ENCODE measurements at places on chromosomes 12 and 14.

DNA sequence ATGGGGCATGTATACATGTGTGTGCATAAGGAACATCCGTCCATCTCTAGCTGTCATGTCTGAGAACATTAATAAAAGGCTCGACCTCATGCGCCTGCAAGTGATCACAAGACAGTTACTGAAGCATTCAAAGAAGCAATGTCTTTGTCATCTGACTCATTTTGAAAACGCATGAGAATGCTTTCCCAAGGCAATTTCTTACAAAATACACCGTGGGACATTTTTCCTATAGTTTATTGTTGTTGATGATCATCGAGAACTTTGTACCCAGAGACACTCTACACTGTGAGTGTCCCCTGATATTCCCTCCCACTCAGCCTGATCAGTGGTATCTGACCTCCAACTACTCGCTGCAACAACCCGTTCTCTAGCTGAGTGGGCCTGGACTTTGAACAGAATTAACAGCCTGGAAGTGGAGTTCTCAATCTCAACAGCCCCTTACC is 68.1 kb downstream of the ETV6 start:
- no peak for DNase-seq

GRCh38 chr14:76583174-76583573 is 178.1 kb upstream of the VASH1 start:
- no peak for DNase-seq

DNA sequence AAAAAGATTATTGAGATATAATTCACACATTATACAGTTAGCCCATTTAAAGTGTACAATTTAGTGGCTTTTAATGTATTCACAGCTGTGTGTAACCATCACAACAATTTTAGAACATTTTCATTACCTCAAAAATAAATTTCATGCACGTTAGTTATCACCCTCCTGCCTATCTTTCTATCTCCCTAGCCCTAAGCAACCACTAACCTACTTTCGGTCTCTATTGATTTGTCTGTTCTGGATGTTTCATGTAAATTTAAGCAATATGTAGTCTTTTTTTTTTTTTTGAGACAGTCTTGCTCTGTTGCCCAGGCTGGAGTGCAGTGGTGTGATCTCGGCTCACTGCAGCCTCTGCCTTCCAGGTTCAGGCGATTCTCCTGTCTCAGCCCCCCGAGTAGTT is 439.4 kb downstream of the PCNX1 start:
- DNase-seq, result no peak

DNA sequence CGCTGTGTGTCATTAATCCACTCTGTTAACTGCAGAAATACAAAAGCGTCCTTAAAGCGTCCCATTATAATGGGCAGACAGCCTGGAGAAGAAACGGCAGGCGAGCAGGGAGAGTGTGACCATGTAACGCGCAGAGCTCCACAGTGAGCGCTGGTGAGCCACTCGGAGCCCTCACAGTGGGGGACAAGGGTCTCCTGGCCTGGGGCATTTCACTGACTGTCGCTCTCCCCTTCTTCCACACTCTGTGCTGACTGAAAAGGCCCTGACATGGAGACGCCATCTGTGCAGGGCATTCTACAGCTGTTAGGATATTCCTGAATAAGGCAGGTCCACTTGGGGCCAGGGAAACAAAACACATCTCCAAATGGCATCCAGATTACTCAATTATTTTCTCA is 24.2 kb downstream of the CCDC92 start:
- DNase-seq, result no peak

DNA sequence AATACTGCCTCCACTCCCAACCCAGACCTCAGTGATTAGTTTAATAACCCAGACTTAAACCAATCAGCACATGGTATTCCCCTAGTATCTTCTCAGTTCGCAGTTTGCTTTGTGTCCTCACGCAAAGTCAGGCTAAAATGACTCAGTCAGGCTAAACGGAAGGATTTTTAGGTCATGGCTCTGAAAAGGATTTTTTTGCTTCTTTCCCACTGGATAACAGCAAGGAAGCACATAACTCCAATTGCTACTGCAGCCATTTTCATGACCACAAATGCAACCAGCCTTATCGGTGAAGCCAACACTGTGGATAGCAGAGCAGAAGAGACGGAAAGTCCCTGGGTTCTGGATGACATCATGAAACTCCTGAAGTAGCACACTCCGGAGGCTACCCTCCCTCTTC is 67.7 kb downstream of the ZC3H14 start:
- no peak for DNase-seq

DNA sequence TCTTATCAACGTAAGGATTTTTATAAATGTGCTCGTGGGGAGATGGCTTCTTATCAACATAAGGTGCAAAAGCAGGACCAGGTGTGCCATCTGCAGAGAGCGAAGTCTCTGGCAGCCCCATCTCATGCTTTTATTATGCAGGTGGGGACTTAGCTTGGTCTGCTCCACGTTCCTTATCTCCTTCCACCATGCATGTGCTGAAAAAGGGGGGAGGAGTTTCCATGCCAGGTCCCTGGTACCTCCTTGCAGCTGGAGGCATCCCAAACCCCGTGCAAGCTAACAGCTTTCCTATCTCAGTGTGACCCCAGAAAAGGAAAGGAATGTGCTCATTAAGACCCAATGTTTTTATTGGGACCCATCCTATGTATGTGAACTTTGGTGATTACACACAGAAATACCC is 608.5 kb downstream of the TMEM121 start:
- DNase-seq, result no peak

DNA sequence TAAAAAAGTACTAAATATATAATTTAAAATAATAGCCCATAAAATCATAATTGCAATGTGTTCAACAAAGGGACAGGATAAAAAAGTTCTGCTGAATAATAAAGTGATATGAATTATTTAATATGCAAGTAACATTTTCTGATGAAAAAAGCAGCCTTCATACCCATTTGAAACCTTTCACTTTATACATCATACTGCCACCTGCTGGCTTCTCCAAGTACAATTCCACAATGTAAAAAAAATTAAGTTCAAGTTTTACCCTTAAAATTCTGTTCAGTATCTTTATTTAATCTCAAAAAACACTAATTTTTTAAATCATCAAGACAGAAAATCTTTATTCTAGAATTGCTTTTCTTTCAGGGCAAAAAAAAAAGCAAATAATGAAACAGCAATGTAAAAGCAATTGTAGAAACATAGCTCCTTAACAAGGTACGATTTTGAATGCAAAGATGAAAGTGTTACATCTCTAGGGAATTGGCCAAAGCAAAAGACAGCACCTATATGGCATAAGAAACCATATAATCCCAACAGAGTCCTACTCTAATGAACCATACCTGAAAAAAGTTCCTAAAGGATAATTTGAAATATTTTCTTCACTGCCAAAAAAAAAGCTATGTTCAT is 15.0 kb downstream of the MDM1 start:
- no peak for DNase-seq

DNA sequence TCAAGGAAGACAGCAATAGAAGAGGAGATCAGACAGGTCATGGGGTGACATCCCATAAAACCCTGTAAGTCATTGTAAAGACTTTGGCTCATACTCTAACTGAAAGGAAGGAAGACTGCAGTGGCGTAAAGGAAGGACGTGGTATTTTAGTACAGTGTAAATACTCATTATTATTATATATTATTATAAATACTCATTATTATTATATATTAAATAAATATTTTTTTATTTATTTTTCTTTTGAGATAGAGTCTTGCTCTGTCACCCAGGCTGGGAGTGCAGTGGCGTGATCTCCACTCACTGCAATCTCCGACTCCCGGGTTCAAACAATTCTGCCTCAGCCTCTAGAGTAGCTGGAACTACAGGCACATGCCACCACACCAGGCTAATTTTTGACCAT is 15.1 kb upstream of the LRP10 start:
- DNase-seq, result no peak

DNA sequence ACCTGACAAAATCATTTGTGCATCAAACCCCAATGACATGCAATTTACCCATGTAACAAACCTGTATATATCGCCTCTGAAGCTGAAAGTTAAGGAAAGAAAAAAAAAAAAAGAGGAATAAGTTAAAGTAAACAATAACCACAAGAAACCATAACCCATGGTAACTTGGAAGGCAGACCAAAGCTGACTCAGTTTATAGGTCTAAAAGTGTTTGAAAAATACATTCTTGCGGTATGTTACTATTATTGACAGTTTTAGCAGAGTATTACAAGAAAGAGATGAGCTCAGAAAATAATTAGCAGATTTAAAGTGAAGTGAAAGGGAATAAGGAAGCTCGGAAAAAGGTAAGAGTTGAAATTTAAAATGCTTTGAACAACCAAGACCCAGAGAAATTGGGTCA is 34.4 kb upstream of the MGAT4C start:
- no peak for DNase-seq

DNA sequence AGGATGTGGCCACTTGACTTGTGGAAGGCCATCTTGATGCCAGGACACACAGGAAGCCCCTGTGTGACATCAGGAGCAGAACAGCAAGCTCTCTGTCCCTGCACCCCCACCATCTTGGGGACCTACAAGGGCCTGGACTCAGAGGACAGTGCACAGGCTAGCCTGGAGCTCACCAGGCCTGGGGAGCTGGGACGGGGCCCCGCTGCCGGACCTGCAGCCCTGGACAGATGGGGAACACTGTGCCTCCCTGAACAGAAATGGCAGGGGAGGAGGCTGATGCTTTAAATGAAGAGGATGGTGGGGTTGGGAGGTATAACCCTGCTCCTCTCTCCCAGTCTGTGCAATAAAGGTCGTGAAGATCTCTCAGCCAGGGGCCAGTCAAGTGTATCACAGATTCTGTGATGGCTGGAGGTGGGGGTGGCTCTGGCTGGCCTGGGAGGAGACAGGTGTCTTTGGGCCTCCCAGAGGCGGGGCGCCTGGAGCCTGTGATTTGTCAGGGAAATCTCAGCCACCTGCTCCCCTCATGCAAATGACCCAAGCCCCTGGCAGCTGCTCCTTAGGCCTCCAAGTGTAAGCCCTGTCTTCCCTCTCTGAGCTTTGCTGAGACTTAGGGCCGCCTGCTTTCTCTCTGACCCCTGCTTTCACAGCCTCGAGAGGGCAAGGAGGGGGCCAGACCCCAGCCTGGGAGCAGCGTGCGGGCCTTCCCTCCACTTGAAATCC is 1.1 kb upstream of the GNB3 start:
- DNase-seq, result no peak

- no peak for DNase-seq
Observed at GRCh38 chr12:42730291-42730690, 140.7 kb upstream of the PRICKLE1 start.

- DNase-seq, result no peak
Observed at GRCh38 chr12:34402228-34402898, 380.1 kb downstream of the ALG10 start.

GRCh38 chr12:45601888-45602287 is 127.6 kb upstream of the ARID2 start:
- DNase-seq, result no peak

GRCh38 chr14:74979442-74980397 is 23.0 kb upstream of the EIF2B2 start:
- DNase-seq, result no peak

GRCh38 chr14:71060825-71061455 is 153.7 kb downstream of the PCNX1 start:
- no peak for DNase-seq

DNA sequence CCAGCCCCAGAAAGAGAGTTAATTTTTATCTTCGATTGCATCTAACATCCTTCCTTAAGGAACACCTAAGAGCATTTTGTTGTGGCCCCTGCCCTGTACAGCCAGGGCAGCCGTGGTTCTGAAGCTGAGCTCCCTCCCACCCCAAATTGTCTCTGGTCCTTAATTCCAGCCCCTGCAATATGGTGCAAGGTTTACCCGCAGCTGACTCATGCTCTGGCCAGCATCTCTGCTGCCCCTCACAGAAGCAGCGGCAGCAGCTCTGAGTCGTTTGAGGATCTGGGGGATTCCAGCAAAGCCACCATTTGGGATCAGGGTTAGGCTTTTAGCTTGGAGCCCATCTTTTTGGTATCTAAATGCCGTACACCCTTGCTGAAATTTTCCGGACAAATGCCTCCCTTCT is 3.3 kb downstream of the DLK1 start:
- no peak for DNase-seq

- no peak for DNase-seq
Observed at GRCh38 chr12:120221576-120221900, 20.6 kb upstream of the RPLP0 start.

DNA sequence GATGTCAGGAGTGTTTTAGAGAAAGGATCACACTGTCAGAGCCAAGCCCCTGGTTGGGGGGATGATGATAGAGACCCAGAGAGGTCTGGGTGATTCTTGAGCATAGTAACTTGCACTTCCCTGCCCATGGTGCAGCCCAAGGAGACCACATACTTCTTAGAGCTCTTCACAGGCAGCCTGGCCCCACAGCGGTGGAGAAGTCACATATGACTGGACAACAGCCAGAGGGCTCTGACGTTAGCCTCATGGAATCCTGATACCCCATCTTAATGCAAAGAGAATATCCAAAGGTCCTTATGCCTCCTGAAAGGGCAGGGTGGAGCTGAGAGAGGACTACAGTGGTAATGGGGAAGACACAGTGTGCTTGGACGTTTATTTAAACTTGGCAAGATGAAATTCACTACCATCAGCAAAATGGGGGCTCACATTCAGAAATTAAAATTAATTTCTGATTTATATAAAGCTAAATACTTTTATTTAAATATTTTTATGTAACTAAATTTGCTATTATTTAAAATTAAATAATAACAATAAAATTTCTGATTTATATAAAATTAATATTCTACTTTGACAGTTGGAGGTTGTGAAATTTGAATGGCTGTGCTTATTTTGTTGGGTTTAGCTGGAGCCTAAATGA is 131.3 kb downstream of the KTN1 start:
- no peak for DNase-seq

- no peak for DNase-seq
Observed at GRCh38 chr14:68315081-68315480, 477.8 kb downstream of the ZFP36L1 start.

DNA sequence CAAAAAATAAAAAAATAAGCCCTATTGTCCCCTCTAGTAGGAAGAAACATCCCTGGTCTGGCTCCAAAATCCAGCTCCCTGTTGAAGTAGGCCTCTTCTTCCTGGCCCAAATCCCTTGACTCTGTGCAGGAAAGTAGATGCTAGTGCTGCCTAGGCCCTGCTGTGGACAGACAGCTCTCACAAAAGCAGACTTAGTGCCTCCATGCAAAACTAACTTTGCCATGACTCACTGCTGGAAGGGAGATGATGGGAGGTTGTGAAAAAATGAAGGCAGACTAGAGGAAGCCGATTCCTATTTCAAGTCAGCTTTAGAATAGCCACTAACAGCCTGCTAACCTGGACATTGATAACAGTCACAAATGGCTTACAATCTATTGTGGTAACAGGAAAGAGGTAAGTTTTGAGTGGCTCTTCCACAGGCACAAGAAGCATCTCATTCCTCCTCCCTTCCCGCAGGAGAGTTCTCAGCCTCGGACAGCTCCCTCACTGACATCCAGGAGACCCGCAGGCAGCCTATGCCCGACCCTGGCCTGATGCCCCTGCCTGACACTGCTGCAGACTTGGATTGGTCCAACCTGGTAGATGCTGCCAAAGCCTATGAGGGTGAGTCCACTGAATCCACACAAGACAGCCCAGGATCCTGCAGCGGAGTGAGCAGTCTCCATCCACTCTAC is 198.9 kb upstream of the RGS6 start:
- no peak for DNase-seq

GRCh38 chr12:67881565-67881964 is 107.7 kb upstream of the IFNG-AS1 start:
- DNase-seq, result no peak

Data from fibroblast of skin of left biceps (primary cell).